T-cell (primary cell): ENCODE measurements at places on chromosomes 1 and 21. TPM values are rescaled to one million over a fixed set of nuclear protein-coding genes. Genes with fewer than 3 reads are reported as not detected.
A peak's percentile ranks its signal among the peaks of the same experiment; 100 is the strongest.

The KRTAP8-1 gene
- not detected for total RNA-seq

The S100A5 gene
- not detected for total RNA-seq

The NOTCH2 gene
- total RNA-seq: 66.4 TPM

The TNFRSF1B gene
- total RNA-seq: 130 TPM

The KCNA3 gene
- total RNA-seq: 106 TPM

The MT1HL1 gene
- total RNA-seq: not detected

- no peak for DNase-seq
Measured at GRCh38 chr1:225422795-225423517, 4.9 kb downstream of the LBR start.

- DNase-seq: no peak
Measured at GRCh38 chr1:178417858-178418257, 78.9 kb downstream of the CLEC20A start.

- DNase-seq: no peak
Measured at GRCh38 chr1:212231372-212231771, 53.8 kb upstream of the PPP2R5A start.

DNA sequence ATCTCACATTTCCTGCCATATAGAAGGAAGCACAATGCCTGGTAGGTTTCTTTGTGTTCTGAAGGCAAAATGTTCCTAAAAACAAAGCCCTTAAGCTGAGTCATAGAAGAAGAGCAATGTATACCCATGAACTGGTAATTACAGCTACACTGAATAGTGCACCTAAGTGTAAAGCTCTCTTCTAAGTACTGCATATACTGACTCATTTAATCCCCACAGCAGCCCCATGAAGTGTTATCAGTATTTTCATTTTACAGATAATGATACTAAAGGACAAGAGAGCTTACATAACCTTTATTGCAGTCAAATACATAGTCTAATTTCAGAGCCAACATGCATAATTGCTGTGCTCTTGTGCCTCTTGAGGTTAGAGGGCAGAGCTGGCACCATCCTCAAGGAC lies 239.9 kb downstream of the DPYD start:
- no peak for DNase-seq

GRCh38 chr1:67001682-67002425 lies 52.1 kb downstream of the SLC35D1 start:
- no peak for DNase-seq

- peak; percentile 88 for DNase-seq
Measured at GRCh38 chr21:41425954-41426675, at the start of gene MX1. TSS of gene MX1 (plus strand) at chr21:41426239. CDS start at chr21:41432071, 5,832 bp downstream.

DNA sequence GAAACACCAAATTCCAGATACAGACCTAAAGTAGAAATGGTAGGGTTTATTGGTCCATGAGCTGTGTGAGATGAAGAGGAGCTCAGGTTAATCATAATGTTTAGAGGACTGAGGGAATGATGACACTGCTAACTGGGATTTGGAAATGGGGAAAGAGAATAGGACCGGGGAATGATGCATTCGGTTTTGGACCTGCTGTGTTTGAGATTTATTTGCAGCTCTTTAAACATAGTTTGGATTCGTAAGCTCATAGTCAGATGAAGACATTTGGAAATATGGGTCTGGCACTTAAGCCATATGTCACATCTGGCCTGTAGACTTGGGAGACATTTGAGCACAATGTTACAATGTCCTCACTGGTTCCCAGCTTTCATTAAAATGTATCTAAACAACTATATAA lies 127.9 kb upstream of the DUSP10 start:
- DNase-seq: no peak

DNA sequence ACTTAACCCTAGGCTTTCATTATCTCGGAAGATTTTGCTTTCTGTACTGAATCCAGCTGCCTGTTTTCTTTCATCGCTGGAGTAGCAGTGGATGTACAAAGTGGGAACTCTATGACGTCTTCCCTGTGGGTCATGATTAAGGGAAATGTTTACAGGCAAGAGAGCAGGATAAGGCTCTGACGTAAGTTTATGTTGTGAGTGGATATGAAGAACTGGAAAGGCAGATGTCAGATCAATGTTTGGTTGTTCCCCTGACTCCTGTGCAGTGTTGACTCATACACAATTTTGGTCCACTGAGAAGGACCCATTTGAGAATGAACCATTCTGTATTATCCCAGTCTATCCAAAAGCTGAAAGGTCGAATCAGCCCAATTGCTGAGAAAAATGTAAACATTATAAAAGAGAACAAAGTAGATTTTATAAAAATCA lies 292.4 kb downstream of the GRIK1 start:
- no peak for DNase-seq

GRCh38 chr1:34149501-34149900 lies 15.5 kb downstream of the CSMD2 start:
- DNase-seq: no peak

DNA sequence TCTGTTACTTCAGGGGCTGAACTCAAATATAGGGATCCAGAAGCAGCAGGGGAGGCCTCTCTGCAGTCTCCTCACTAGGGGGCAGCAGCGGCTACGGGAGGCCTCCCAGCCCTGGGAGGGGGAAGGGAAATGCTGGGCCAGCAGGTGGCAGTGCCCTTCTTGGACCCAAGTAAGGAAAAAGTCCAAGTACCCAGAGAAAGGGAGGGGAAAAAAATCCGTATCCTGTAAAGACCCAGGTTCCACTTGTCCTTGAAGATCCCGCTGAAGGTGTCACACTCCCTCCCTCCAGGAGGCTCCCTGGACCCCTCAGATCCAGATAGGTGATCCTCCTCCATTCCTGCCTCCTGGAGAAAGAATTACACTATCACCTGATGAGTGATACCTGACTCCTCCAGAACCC lies 14.1 kb upstream of the NUAK2 start:
- DNase-seq: peak; percentile 36

DNA sequence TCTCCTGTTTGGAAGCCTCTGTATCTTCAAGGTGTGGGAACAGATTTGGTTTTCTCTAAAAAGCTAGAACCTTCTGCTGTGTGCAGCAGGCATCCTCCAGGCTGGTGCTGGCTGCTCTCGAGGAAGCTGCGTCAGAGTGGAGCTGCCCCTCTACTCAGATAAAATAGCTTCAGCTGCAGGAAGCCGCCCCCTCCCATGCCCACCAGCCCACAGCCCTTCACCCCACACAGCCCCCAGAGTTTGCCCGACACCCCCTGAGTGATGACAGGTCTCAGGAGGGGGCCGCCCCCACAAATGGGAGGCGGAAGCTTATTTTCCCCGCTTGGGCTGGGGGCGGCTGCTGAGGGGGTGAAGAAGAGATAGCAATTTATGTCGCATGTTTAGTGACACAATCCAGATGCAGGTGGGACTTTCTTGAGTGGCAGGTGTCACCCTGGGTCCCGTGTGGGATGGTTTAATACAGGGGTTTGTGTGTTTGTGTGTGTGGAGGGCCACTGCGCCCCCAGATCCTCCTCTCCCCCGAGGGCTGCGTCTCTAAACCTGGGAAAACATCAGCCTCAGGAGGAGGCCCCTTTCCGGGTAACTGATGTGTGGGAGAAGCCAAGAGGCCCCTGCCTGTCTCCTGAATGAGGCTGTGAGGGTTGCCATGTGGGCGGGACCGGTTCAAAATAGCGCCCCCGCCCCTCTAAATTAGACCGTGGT lies 55.4 kb downstream of the STUM start:
- DNase-seq: no peak

- no peak for DNase-seq
Measured at GRCh38 chr1:62448221-62448933, 11.5 kb downstream of the USP1 start.
